ENCODE measurements at places on chromosomes 2 and 18.

DNA sequence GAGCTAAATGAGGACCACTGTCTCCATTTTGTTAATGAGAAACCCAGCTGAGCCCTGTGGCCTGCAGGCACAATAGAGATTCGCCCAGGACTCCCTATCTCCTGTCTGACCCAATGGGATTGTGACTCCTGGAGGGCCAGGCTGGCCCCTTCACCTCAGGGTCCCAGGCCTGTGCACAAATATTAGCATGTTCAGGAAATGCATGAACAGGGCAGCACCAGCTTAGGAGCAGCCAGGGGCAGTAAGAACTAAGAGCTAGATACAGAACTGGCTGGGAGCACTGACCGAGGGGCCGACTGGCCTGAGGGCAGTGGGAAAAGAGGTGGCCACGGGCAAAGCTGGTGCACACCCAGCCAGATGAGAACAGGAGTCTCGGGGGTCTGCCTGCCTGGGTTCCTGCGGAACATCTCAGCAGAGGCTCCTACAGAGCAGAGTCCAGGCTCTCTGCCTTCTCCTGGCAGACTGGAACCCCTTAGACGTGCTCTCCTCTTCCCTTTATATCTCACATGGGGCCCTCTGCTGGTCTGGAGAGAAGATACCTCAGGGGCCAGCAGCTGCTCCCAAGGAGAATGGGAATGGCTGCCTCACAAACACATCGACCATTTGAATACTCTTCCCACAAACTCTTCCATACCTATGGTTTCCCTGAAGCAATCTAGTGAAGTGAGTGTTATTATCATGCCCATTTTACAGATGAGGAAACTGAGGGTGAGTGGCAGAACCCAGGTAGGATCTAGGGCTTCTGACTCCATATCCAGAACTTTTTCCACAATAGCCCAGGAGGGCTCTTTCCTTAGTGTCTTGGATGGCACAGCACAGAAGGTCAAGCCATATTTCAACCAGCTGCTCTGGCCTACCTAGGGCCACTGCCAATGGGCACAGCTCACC, 77.6 kb upstream of the OTOF start:
- DNase-seq = no peak

DNA sequence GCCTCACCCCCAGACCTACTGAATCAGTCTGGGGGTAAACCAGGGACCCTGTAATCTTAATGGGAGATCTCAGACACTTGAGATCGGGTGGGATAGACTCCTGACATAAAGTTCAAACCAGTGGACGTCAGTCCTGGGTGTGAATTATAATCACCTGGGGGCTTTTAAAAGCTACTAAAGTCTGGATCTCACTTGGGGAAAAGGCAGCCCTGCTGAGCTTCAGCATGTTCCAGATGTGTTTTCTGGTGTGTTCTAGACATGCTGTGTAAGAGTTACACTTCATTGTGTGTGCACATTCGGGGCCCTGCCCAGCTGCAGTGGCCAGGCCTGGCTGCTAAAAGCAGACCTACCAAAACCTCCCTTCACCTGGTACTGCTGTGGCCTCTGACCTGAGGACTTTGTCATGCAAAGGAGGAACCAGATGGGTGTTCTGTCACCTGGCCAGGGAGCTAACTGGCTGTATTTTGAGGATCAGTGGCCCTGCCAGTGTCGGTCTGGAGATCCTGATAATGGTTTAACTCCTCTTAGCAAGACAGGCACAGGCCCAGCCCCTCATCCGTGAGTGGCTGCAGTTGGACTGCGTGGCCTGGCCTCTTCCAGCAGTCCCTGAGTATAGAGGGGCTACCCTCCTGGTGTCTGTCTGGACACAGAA, 10.6 kb downstream of the RRM2 start:
- DNase-seq = no peak

DNA sequence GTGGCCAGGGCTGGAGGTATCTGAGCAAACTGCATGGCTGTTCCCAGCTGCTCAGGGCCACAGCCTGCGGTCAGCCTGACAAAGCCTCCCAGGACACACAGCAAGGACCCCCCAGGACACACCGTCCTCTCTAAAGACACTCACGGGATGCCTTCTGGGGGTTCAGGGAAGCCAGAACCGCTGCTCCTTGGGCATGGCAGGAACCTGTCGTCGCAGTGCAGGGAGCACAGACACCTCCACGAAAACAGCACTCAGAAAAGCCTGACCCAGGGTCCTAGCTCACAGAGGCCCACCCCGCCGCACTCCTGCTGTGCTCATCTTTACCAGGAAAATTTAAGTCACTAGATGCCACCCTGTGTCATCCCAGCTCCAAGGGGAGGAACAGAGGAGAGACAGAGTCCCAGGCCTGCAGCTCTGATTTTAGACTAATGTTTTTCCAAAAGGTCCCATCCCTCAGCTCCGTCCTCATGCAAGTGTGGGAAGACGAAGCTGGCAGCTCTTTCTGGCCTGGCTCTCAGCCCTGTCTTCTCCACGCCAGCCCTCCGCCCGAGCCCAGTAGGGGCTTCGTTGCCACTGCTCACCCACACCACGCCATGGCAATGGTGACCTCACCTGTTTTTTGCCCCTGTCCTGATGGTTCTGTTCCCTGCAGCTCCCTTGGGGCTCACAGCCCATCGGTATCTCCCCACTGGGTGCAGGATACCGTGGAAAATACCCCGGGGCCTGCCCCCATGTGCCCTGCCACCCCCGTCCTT, 23.9 kb upstream of the SLC66A3 start:
- no peak for DNase-seq

DNA sequence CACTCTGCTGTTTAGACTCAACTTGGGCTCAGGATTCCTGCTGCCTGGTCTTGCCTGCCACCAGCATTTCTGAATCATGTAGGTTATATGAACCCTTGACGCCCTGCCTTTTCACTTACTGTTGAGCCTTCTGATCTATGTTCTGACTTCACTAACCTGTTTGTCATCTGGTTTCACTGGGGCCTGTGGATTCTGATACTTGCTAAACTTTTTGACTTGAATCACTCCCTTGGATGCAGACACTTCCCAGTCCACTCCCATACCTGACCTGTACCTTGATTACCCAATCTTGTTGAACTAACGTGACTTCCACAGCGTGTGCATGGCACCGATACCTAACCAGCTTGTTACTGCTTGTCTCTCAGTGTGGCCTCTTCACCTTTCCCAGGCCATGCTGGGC, 35.6 kb upstream of the SPAG16 start:
- DNase-seq = no peak

- no peak for DNase-seq
Measured at GRCh38 chr2:138090330-138090729, 126.1 kb downstream of the HNMT start.

DNA sequence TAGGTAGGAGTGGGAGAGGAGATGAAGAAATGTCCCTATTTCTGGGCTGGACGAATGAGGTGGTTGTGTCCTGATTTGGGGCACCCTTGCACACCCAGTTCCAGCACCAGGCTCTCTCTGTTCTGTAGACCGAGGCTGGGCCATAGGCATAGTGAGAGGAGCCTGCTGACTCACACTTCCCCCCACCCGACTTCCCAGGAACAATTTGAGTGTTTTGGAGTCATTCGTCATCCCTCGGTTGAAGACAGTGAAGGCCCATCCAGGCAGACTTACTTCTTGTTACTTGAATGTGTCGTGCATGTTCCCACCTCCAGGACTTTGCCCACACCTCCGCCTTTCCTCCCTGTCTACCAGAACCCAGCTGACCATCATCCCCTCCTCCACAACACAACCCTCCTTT, 179.1 kb downstream of the HAUS1 start:
- DNase-seq = no peak

DNA sequence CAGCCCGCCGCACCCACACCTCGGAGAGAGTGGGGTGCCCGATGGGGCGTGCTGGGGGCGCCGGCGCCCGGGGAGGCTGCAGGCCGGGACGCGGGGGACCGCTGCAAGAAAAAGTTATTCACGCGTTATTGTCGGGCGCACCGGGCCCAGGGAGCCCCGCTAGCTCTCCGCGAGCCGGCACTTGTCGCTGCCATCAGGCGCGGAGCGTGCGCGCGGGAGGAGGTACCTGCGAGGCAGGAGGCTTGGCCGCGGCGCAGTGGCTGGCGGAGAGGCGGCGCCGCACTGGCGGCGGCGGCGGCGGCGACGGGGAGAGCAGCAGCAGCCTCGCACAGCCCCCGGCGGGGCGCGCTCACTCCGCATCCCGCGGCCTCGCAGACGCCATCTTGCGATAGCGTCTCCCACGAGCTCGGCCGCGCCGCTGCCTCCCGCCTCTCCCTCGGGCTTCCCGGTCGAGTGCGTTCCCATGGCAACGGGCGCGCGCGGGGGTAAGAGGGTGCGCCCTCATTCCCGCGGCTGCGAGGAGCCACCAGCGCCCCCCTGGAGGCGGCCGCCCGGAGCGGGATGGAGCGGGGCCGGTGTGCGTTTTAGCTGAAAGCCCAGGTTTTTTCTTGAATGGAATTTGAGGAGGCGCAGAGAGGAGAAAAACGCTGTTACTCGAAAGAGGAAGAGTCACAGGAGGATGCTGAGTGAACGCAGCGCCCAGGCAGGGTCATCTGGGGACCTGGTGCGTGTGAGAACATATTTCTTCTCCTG, at the start of gene CHN1:
Gene CHN1, minus strand, starts transcription at position 402 of the 753 bp plus-strand sequence. CDS start 469 bp downstream, outside the sequence.
- DNase-seq = no peak

DNA sequence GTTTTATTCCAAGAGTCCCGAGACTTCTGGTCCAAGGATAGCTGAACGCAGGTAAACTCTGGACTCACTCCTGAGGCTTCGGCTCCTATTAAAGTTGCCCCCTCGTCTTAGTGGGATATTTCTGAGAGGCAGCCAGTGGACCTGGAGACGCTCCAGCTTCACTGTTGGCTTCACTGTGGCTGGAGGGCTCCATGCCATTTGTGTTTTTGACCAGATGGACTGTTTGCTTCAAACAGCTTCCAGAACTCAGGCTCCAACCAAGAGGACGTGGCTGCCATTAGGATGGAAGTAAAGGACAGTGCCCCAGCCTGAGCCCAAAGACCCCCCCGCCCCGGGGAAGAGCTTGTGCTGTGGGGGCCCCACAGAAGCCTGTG, 94.4 kb upstream of the LDAH start:
- DNase-seq = no peak

All from KG1 (cell line).